ENCODE measurements at places on chromosomes 2 and 18.
A peak's percentile ranks its signal among the peaks of the same experiment; 100 is the strongest.

DNA sequence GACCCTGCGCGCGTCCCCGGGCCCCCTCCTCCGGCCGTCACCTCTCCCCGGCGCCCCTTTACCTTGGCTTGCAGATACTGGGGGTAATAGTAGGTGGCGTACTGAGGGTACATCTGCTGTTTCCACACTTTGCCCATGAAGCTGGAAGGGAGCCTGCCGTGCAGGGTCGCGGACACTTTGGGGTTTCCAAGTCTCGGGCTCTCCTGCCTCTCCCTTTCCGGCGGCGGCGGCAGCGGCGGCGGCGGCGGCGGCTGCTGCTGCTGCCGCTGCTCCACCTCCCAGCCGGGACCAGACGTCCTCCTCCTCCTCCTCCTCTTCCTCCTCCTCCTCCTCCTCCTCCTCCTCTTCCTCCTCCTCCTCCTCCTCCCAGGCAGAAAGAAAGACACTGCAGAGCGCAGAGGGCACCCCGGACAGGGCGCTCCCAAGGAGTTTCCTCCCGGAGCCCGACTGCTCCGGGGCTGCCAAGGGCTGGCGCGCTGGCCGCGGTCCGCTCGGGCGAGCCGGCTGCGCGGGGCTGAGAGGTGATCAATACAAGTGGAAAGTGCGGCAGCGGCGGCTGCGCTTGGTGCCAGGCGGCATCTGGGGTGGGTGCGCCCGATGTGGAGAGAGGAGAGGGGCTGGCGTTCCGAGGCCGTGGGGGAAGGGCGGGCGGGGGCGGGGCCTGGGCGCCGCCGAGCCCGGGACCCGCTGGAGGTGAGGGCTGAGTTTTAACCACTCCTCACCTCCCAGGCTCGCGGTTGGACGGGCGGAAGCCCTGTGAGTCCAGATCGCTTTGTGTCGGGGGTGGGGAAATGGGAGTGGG, at the start of gene RBMS1:
RBMS1 (minus strand) TSS at position 581 of the 802 bp plus-strand sequence; CDS start at position 137, 444 bp downstream.
- DNase-seq, result peak; percentile 63

GRCh38 chr18:58213440-58213839, 169.4 kb downstream of the NEDD4L start:
- peak; percentile 94 for DNase-seq

- DNase-seq, result no peak
Measured at GRCh38 chr2:209946539-209946938, 55.9 kb upstream of the RPE start.

DNA sequence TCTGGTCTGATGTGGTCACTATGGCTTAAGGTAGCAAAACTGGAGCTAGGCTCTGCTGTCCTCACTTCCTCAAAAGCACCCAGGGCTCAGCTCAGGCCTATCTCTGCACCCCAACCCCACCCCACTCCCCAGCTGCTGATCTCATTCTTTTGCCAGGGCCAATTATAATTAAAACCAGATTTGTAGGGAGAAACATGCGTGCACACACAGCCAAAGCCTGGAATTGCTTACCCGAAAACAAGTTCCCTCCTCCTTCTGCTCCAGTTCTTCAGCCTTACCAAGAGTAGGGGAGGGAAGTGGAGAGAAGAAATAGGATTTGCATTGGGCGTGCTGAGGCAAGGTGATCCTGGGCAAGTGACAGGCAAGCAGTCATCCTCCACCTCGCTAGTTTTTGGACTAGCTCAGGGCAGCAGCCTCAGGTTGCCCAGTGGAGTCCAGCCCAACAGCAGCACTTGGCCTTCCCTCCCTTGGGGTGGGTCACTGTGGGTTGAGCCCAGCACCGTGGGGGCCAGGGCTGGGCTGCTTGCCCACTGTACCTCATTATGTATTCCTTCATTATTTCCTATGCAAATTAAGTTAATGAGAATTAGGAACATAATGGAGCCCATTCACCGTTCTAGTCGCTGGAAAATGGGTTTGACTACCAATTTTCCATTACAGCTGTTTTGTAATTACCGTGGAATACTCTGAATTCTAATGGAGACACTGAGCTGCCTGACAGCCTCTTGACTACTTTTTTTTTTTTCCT, 199.1 kb upstream of the CELF4 start:
- no peak for DNase-seq

- DNase-seq, result peak; percentile 25
Measured at GRCh38 chr2:85799215-85799956, 45.6 kb downstream of the ATOH8 start.

DNA sequence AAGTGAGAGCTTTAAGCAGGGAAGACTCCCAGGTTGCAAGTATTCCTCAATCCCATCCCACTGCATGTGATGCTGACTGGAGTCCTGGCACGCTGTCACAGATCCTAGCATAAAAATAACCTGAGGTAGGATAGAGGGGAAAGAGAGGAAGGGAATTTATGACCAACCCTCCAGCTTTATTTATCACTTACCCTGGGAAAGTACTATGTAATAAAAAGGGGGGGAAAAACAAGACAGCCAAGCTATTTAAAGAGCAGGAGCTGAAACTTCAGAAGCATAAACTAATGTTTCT, 122.2 kb downstream of the SLC8A1 start:
- DNase-seq, result no peak

DNA sequence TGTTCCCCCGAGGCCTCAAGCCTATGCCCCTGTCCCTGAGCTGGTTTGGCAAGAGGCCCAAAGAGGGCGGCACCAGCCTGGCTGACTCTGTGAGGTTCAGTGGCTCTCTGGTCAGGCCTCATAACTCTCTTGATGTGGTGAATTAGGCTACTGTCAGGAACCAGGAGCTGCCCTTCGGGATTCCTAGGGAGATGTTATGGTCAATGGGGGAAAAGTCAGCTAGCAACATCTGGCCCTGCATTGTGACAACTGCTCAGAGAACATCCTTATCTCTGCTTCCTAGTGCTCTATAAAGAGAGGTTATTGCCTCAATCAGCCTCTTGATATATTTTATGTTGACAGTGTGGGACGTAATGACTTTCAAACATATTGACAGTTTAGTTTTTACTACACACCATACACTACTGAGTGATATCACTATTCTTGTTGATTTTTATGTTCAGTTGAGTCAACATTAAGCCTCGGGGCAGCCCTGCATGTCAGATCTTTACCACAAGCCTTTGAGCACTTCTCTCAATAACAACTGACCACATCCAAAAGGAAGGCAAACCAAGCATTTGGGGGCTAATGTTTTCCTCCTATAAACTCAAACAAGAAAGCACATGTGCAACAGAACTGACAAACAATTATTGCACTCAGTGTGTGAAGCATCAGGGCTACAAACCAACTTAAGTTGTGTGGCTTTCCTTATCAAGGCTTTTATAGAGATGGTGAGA, 448.3 kb upstream of the SLC14A2 start:
- peak; percentile 86 for DNase-seq

- DNase-seq, result no peak
Measured at GRCh38 chr18:50805732-50806131, 14.1 kb downstream of the MRO start.

DNA sequence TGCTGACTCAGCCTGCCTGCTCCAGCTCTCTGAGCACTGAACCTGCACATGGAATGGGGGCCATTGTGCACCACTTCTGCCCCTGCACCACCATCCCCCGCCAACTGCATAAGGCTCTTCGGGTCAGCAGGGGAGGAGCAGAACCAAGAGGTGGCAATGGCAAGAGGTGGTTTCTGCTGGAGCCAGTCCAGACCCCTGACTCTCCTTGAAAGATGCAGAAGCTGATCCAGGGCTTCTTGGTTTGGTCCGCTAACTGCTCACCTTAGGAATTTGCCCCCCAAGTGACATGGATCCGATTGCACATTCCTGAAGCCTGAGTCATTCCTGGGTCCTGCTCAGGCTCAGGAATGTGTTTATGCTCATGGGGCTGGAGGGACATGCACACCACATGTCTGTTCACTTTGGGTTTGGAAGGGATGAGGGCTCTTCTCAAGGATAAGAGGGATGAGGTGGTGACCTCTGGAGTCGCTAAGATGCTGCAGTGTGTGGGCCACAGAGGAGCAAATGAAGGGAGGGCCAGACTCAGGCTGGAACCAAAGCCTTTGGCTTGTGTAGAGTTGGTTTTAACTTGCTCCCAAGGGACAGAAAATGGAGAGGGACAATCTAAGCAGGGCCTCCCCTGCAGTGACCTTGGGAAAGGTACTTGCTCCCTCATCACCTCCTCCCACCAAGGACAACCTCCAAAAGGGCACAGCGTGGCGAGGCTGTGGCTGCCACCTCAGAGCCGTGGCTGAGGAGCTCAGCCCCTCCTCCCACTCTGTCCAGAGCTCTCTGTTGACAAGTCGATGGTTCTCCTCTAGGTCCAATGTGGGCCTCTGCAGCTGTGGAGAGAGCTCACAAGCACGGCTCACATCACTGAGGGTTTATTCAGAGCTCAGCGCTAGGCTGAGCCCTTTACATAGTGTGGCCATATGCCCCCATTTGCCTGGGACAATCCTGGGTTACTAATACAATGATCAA, 66.2 kb downstream of the HS1BP3 start:
- peak; percentile 99 for DNase-seq

- DNase-seq, result no peak
Measured at GRCh38 chr18:5768454-5768853, 126.9 kb downstream of the TMEM200C start.

GRCh38 chr2:216234106-216234505, 125.0 kb downstream of the XRCC5 start:
- DNase-seq, result no peak

DNA sequence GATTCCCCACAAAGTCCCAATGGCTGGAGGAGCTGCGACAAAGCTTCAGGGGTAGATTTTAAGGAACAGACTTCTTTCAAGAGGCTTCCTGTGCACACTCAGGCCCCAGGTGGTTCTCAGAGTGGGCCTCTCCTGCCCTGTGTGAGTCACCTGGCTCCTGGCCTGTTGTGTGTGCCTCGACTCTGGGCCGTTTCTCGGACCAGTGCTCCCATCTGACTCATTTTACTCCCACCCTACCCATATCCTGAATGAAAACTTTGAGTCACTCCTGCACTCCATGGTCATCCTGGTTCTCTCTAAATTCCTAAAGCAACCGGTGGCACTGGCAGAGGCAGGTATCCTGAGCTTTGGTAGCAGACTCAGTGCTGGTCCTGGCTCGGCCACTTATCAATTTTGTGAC, 84.1 kb downstream of the CELF4 start:
- DNase-seq, result peak; percentile 1

GRCh38 chr18:59950215-59950944, 50.6 kb downstream of the PMAIP1 start:
- DNase-seq, result no peak

DNA sequence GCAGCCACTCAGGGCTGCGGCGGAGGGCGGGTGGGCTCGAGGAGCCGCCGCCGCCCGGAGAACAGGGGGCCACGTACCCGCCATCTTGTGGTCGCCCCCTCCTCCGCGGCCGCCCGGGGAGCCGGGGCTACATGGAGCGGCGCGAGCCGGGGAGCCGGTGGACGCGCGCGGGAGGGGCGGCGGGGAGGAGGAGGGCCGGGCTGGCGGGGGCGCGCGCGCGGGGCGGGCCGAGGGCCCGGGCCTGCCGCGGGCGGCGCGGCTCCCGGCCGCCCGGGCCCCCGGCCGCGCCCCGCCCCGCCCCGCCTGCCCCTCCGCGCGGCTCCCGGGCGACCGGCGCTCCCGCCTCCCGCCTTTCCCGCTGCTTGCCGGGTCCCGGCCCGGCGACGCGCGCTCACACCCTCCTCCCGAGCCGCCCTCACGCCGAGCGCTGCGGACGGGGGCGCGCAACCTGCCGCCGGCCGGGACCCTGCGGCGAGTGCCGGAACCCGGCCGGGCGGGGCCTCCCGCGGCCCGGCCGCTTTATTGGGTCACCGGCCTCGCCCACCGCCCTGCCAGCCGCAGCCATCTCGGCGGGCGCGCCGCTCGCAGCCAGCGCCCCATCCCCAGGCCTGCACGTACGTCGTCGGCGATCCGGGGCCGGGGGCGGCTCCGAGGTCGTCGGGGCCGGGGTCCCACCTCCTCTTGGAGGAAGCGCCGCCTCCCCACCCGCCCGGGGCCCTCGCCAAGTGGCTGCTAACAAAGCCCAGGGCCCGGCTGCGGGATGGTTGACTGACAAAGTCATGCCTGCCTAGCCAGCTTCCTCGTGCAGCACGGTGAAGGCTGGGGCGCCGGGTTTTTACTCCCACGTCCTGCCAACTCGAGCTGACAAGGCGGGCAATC, at the start of gene PPP4R1:
PPP4R1 (minus strand) TSS at position 159 of the 879 bp plus-strand sequence; CDS start at position 84, 75 bp downstream.
- DNase-seq, result peak; percentile 75

DNA sequence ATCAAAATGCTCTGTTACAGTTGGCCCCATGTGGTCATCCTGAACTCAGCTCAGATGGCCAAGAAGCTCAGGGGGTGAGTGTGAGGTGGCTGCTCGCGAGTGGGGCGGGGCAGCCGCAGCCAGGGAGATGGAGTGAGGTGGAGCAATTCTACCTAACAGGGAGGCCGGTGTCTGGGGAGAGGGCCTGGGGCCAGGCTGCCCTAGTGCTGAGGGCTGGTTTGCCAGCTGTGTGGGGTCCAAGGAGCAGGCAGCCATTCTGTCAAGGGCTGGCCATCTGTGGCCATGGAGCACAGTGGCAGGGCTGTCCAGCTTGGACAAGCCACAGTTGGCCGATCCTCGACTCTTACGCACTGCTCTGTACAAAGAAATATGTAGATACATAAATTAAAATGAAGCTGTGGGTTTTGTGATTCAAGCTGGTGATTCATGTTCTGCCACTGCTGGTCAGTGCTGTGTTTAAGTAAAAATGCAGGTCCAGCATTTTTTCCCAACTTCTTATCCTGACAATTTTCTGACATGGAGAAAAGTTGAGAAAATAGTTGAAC, 82.1 kb downstream of the HS6ST1 start:
- DNase-seq, result peak; percentile 82

GRCh38 chr2:45705233-45705632, 53.8 kb downstream of the PRKCE start:
- DNase-seq, result no peak

- no peak for DNase-seq
Measured at GRCh38 chr2:29615841-29616240, 305.5 kb downstream of the ALK start.

DNA sequence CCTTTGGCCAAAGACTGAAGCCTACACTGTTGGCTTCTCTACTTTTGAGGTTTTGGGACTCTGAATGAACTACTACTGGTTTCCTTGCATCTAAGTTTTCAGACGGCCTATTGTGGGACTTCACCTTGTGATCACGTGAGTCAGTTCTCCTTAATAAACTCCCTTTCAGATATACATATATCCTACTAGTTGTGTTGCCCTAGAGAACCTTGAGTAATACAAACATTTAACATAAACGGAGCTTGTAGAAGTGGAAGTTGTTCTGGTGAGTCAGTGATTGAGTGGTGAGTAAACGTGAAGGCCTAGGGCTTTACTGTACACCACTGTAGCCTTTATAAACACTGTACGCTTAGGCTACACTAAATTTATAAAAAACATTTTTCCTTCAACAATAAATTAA, 107.2 kb upstream of the CDH2 start:
- DNase-seq, result peak; percentile 68

DNA sequence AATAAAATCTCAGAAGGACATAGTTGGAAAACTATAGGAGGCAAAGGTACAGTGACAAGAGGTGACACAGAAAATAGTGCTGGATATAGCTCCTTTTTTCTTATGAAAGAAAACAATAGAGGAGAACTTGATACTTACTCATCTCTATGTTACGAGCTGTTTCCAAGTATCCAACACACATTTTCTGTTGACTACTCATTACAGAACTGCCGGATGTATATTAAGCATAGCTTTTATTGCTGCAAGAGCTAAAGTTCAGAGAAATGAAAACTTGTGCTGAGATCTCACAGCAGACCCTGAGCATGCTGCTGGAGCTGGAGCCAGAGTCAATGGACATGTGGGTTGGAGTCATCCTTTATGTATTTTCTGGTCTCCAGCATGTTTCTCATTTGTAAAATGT, 210.0 kb upstream of the NT5C1B start:
- DNase-seq, result peak; percentile 47

GRCh38 chr2:131105950-131106801, 1.0 kb downstream of the PLEKHB2 start:
- peak; percentile 61 for DNase-seq

GRCh38 chr2:228433721-228434120, 252.2 kb upstream of the SPHKAP start:
- no peak for DNase-seq
